H7 (cell line): ENCODE measurements at places on chromosomes 2 and 18. TPM values are rescaled to one million over a fixed set of nuclear protein-coding genes. Genes with fewer than 3 reads are reported as not detected.

DNA sequence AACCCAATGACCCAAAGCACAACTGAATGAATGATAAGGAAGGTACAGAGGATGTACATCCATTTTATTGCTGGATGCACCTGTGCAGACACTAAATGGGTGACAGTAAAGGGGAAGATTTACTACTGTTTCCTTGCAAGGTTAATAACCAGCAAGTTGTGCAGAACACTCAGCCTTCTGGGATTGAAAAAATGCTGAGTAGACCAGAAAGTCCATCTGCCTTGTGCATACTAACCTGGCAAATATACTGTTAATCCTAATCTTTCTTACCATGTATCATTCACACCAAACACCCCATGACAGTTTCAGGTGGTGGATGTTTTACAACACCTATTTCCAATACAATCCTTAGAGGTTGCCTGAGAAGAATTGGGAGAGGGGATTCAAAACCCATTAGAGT lies 814.1 kb upstream of the NRXN1 start:
- no peak for DNase-seq

DNA sequence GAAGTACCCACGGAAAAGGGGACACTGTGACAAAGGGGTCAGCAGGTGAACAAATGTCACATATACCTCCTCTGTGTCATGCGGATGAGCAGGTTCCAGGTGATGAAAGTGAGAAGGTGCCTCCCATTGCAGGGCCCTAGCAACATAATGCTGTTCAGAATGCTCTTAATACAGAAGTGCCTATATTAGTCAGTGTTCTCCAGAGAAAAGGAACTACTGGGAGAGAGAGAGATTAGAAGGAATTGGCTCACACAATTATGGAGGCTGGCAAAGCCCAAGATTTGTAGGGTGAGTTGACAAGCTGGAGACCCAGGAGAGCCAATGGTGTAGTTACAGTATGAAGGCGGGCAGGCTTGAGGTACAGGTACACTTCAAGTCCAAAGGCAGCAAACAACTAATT lies 98.1 kb upstream of the CDC42EP3 start:
- no peak for DNase-seq

- DNase-seq, result no peak
Observed at GRCh38 chr2:173432049-173432754, 77.5 kb downstream of the CDCA7 start.

IL36B gene
- not detected in 2 replicates for total RNA-seq
